Mesothelial cell of epicardium (in vitro differentiated cells): ENCODE measurements at places on chromosomes 3 and 15. TPM values are rescaled to one million over a fixed set of nuclear protein-coding genes. Genes with fewer than 3 reads are reported as not detected.

Gene RAP2B
- 15.2 to 16.2 TPM (median 15.4 TPM) in 3 replicates for total RNA-seq

Gene CCDC9B
- 23.4 to 26.9 TPM (median 26.1 TPM) in 3 replicates for total RNA-seq

Gene ADAMTS17
- 39.4 to 42.1 TPM (median 40.2 TPM) in 3 replicates for total RNA-seq

Gene LRRC31
- not detected in 3 replicates for total RNA-seq

Gene RBP2
- not detected in 3 replicates for total RNA-seq

Gene CEMIP
- 0.70 to 1.2 TPM (median 0.83 TPM) in 3 replicates for total RNA-seq

Gene ITGB5
- 63.3 to 71.4 TPM (median 64.7 TPM) in 3 replicates for total RNA-seq

Gene HHLA2
- not detected in 3 replicates for total RNA-seq

Gene BFSP2
- total RNA-seq: 0.59 TPM in 1 of 3 replicates, not detected in the others

Gene A4GNT
- total RNA-seq: not detected in 3 replicates

Gene VWA5B2
- total RNA-seq: 0.36 to 1.1 TPM (median 0.78 TPM) in 3 replicates

Gene SLC51A
- 0.57 to 0.80 TPM in 2 of 3 replicates, not detected in the other for total RNA-seq

Gene MESP1
- 0.18 to 0.89 TPM in 2 of 3 replicates, not detected in the other for total RNA-seq

Gene CCR2
- total RNA-seq: not detected in 3 replicates

Gene FRMD5
- 1.4 to 2.5 TPM (median 2.3 TPM) in 3 replicates for total RNA-seq

- DNase-seq: no peak
Observed at GRCh38 chr3:196772897-196773296, 33.2 kb downstream of the PAK2 start.

GRCh38 chr3:184539801-184540435 lies 21.7 kb upstream of the EPHB3 start:
- DNase-seq: peak; percentile 17

GRCh38 chr3:72574144-72574543 lies 274.1 kb downstream of the SHQ1 start:
- DNase-seq: no peak

GRCh38 chr3:126481808-126482502 lies 6.3 kb upstream of the ZXDC start:
- no peak for DNase-seq

GRCh38 chr3:16477056-16477455 lies 36.4 kb downstream of the RFTN1 start:
- DNase-seq: no peak

- DNase-seq: no peak
Observed at GRCh38 chr3:188486126-188486525, 332.2 kb downstream of the LPP start.

DNA sequence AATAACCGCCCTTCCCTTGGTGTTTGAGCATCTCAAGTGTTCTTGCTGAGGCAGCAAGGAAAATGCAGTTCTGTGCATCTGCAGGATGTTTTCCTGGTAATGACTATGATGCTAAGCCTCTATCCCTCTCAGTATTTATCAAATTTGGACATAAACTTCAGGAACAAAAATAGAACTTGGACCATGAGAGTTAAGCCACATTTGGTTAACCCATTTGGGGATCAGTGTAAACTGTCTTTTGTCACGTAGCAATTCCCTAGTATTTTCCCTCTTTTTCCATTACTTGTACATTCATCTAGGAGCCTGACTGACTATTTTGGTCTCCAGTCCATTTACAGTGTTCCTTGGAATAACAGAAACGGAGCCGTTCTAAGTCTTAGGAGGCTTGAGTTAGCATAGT lies 250.8 kb downstream of the RBMS3 start:
- no peak for DNase-seq

GRCh38 chr3:150996731-150997130 lies 24.2 kb upstream of the CLRN1 start:
- no peak for DNase-seq

DNA sequence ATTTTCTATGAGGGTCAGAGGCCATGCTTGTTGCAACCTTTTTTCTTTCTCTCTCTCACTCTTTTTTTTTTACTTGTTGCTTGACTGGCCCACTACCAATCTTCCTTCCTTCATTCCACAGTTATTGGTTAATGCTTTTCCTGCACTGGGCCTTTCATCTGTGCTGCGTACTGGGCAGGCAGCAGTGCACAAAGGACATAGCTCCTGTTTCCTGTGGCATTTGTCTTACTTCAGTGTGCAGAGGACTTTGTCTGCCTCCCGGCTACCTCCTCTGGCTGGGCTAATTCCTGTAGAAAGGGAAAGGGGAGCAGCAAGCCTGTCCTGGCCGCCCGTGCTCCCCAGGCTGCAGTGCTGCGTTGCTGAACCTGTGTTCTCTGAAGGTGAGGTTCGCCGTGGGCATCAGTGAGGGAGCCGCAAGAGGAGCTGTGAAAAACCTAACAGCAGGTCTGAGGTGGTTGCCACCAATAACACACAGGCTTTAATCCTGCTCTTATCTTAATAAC lies 93.7 kb upstream of the RGMA start:
- DNase-seq: no peak

DNA sequence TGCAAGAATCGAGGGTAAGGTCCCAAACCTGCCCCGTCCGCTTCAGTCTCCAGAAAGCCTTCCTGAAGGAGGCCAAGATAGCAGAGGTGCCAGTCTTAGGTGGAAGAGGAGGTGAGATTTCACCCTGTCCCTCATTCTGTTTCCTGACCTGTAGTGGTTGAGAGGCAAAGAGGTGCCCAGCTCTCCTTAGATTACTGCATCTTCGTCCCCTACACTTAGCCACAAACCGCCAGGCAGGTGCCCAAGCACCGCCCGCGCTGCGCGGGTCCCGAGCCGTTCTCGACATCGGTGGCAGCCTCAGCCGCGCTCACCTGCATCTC lies 23.8 kb upstream of the POLG start:
- DNase-seq: no peak

DNA sequence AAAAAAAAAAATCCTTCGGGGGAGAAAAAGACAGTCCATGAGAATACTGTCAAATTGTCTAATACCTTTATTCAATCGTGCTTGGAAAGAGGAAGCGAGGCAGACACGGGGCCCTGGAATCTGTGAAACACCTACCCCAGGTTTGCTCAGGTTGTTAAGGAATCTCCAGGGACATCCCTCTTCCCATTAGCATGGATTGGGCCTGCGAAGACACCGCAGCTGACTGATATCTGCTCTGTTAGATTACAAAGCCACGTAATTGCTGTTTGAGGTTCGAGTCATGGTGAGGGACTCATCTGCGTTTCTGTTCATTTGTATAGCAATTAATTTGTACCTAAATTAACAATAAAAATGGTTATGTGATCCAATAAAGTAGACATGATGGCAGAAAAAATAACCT lies 91.0 kb downstream of the BDH1 start:
- DNase-seq: no peak

DNA sequence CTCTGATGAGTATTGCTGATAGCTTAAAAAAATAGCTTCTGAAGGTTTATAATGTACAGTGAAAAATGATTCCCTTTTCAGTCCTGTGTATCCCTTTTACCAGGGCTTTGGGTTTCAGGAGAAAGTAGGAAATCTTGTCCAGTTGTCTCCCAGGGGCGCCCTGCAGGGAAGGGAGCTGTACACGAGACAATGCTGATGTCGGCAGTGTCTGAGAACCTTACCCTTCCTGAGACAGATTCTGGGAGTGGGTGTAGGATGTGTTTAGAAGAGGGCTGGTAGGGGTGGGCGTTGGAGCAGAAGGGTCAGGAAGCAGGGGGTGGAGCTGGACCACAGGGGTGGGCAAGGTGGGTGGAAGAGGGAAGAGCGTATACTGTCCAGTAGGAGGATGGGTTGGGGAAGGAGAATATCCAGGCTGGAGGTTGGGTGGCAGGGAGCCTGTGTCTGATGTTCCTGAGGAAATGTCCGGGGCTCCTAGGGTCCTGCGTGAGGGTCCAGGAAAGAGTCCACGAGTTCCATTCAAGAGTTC lies 5.6 kb downstream of the THPO start:
- no peak for DNase-seq

- DNase-seq: no peak
Observed at GRCh38 chr3:195159814-195160165, 111.2 kb downstream of the XXYLT1 start.

DNA sequence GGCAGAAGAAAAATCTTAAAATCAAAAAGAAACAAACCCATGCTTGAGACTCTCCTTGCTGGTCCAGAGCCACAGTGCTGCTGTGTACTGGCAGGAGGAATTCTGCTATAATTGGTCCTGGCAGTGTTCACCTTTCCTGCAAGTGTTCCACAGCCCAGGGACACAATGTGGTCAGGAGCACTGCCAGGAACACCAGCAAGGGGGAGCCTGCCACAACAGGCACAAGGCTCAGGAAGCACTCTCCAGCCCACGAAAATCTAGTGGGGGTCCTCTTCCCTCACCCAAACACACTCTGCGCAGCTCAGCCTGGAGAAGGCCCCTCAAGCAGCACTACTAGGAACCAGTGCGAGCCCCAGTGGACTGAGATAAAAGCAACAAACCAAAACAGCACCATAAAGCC lies 92.9 kb downstream of the UBE3A start:
- DNase-seq: no peak

GRCh38 chr3:167669699-167670098 lies 16.0 kb upstream of the WDR49 start:
- DNase-seq: no peak

DNA sequence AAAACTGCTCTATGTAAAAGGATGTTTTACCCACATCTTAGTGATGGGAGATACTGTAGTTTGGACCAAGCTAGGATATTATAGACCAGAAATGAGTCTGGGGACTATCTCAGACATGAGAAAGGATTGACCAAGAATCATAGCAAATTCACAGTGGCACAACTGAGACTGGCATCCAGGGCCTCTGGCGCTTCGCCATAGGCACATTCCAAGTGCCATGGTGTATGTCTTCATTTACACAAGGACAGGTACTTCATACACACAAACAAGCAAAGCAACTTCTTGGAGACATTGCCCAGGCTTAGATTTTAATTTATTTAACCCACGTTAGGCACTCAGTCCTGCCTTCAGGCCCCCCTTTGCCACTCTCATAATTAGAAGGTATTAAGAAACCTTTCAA lies 28.9 kb downstream of the CACNA1D start:
- DNase-seq: no peak

DNA sequence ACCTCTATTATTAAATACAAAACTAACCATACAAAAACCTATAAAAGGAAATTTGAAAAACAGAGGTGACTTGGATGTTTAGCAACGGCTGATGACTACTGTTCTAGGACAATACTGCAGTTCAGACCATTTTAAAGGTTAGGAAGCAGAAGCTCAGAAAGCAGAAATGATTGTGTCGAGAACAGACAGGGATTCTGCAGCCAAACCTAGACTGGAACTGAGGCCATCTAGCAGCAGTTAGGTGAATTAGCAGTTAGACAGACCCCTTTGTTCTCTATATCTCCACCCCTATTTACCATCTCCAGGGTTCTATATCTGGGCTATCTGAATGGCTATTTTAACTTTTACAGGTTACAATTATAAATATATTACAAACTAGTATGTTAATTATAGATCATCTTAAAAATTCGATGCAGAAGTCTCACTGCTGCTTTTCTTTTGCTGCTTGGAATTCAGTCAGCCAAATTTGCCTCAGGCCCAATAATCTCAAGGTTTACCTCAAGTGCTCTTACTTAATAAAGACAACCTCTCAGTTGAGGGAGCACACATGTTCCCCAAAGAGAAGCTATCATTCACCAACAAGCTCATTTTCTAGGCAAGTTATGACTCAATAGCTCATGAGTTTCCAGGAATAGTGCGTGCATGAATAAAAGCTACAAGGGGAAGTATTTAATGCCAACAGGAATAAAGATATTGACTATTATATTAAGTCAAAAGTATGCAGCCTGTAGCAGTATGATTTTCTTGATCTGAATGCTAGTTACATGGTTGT lies 9.3 kb upstream of the IL1RAP start:
- DNase-seq: no peak

GRCh38 chr3:87333393-87333892 lies 57.1 kb upstream of the POU1F1 start:
- no peak for DNase-seq

DNA sequence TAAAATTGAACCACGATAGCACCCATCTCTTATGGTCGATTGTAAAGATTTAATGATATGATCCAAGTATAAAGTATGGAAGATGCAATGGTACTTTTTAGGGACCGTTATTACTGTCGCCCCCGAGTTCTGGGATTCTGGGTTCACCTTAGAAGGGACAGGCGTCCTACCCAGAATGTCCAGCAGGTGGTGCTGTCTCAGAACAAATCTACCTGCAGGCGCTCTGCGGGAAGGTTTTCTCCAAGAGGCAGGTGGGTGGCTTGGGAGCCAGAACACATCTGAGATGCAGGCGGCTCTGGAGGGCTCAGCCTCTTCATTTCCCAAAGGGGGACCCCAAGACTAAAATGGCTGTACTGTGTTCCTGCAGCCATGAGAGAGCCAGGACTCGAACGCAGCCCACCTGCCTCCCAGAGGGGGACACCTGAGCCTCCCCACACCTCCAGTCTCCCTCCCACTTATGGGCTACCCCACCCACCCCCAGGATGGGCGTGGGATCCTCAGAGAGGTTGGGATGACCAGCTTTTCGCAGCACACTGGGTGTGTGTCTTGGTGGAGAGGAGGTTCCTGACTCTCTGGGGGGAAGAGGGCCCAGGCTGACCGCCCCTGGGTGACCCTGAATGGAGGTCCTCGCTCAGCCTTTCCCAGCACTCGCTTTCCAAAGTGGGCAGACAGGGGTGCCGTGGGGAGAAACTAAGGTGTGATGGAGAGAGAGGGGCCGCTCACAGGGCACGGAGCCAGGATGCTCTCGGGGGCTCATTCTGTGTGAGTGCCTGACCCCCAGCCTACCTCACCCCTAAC lies 28.1 kb upstream of the CORO2B start:
- DNase-seq: peak; percentile 71

- DNase-seq: no peak
Observed at GRCh38 chr15:75249726-75250125, 8.4 kb upstream of the GOLGA6C start.
